Airway epithelial cell (primary cell): ENCODE measurements at places on chromosomes 16 and 17. TPM values are rescaled to one million over a fixed set of nuclear protein-coding genes. Genes with fewer than 3 reads are reported as not detected.

The GSG1L gene
- not detected in 2 replicates for total RNA-seq

The PPP1R27 gene
- total RNA-seq, result not detected in 2 replicates

The OR3A3 gene
- not detected in 2 replicates for total RNA-seq

The CCDC102A gene
- 5.4 and 5.8 TPM in 2 replicates for total RNA-seq

The SAP30BP gene
- total RNA-seq, result 37.0 and 56.6 TPM in 2 replicates

The CPNE7 gene
- 5.1 and 20.9 TPM in 2 replicates for total RNA-seq

The DOC2B gene
- 0.09 and 0.35 TPM in 2 replicates for total RNA-seq

The MARCHF10 gene
- not detected in 2 replicates for total RNA-seq

The MYH13 gene
- not detected in 2 replicates for total RNA-seq
